ENCODE measurements at places on chromosomes 3 and 15. TPM values are rescaled to one million over a fixed set of nuclear protein-coding genes. Genes with fewer than 3 reads are reported as not detected.

TRIM59 gene
- total RNA-seq = 14.5 TPM

BNC1 gene
- not detected for total RNA-seq

SCAMP5 gene
- total RNA-seq = 0.26 TPM

- H3K4me1 ChIP-seq = peaks cover 19% of the 10 kb centered on the region
- peak; percentile 55 for DNase-seq
- H3K4me3 ChIP-seq = no peak overlapping the region
- no peaks in the 10 kb centered on the region for H3K36me3 ChIP-seq
- H3K27me3 ChIP-seq = no peaks in the 10 kb centered on the region
These were observed 88.3 kb downstream of the TMEM266 start for GRCh38 chr15:76147906-76148570.

DNA sequence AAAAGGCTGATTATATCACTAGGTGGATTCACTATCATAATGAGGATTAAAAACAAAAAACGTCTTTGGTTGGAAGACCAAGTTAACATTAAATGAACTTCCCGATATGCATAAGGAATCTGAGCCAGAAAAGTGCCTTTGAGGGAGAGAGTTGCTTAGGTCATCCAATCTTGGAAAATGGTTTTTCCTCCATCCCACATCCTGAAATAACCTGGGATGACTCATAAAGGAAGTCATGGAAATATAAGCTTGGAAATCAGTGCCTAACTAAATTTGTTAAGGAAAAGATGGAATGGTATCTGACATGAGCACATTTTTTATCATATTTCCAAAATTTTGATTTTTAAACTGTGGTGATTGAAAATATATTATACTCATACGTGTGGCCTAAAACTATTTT lies 66.0 kb downstream of the KBTBD8 start:
- no peaks in the 10 kb centered on the region for H3K4me1 ChIP-seq
- no peak for DNase-seq
- H3K27me3 ChIP-seq = no peaks in the 10 kb centered on the region
- no peak overlapping the region for H3K27ac ChIP-seq
- H3K36me3 ChIP-seq = no peaks in the 10 kb centered on the region

- H3K36me3 ChIP-seq = no peaks in the 10 kb centered on the region
- no peak for DNase-seq
- H3K4me3 ChIP-seq = no peak overlapping the region
- H3K27me3 ChIP-seq = no peaks in the 10 kb centered on the region
- H3K4me1 ChIP-seq = no peaks in the 10 kb centered on the region
These were observed 68.3 kb upstream of the SLC12A8 start for GRCh38 chr3:125280668-125281361.

DNA sequence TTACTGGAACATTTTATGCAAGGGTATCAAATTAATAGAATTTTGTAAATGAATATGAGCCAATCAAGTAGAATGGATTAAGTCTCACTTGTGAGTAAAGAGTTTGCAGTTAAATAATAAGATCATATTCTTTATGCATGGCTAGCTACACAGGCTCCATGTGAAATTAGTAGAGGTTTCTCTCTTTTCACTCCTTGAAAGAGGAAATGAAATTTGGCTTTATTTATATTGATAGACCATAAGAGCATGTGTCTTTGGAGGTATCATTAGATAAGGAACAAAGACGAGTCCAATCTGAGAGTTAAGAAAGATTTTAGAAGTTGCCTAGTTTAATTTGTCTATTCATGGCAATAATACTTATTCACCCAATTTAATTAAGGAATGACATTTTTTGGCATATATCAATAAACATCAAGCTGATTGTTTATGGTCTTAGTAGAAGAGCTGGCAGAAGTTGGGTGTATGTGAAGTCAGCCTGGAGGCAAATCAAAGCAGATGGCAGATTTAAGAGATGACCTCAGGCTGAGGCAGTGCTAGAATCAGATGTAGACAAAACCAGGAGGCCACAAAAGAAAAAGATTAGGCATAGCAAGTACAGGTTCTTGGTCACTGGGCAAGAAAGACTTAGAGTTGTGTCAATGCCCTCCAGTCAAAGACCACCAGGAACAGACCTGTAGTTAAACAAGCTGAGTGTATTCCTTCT lies 406.5 kb upstream of the ARHGEF26 start:
- H3K4me1 ChIP-seq = no peaks in the 10 kb centered on the region
- no peak overlapping the region for H3K4me3 ChIP-seq
- H3K36me3 ChIP-seq = no peaks in the 10 kb centered on the region
- H3K27ac ChIP-seq = no peak overlapping the region

GRCh38 chr15:31439328-31439727 lies 112.7 kb downstream of the KLF13 start:
- no peaks in the 10 kb centered on the region for H3K27me3 ChIP-seq
- no peak overlapping the region for H3K4me3 ChIP-seq
- H3K27ac ChIP-seq = peak overlapping the region; percentile 92
- peaks cover 33% of the 10 kb centered on the region for H3K4me1 ChIP-seq
- DNase-seq = no peak
- H3K36me3 ChIP-seq = no peaks in the 10 kb centered on the region

DNA sequence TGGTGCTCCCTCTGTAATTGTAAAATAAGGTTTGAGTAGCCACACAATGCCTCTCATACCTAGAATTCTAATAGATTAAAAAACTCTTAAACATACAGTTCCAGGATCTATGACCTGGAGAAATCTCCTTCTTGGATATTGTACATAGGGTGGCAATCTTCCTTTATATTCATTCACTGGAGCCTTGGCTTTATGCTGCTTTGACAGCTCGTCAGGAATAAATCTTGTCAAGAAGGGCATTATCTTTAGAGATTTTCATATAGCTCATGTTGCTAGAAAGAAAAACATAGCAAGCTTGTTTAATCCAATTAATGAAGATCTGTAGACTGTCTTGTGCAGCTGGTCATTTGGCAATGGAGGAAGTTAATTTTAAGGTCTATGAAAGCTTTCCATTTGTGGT lies 131.1 kb downstream of the PYDC2 start:
- H3K27me3 ChIP-seq = no peaks in the 10 kb centered on the region
- H3K4me1 ChIP-seq = no peaks in the 10 kb centered on the region
- no peak for DNase-seq
- no peak overlapping the region for H3K4me3 ChIP-seq
- no peak overlapping the region for H3K27ac ChIP-seq

DNA sequence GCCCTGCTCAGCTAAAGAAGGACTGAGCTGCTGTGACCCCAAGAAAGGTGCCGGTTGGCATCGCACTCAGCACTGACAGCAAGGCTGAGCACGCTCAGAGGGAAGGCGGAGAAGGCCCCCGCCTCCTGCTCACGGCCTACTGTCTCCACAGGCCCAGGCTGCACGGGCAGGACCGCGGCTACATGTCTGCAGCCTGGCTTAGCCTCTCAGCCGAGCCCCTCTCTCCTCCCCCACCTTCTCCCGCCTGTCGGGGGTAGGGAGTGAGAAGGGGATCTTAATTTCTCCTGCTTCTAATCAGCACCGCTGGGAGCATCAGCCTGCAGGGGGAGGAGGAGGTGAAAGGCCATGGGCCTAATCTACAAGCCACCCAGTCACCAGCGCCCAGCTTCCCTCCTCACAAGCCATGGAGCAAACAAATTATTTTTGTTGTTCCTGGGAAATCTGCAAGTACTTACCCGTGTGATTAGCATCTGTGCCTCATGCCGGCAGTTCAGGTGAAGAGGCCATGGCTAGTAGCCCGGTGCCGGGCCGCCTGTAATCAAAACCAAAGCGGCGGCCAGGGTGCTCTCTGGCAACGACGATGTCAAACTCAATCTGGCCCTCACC lies 68.1 kb downstream of the EPHB3 start:
- H3K4me1 ChIP-seq = no peaks in the 10 kb centered on the region
- no peaks in the 10 kb centered on the region for H3K36me3 ChIP-seq
- H3K4me3 ChIP-seq = no peak overlapping the region
- no peak overlapping the region for H3K27ac ChIP-seq
- no peak for DNase-seq

DNA sequence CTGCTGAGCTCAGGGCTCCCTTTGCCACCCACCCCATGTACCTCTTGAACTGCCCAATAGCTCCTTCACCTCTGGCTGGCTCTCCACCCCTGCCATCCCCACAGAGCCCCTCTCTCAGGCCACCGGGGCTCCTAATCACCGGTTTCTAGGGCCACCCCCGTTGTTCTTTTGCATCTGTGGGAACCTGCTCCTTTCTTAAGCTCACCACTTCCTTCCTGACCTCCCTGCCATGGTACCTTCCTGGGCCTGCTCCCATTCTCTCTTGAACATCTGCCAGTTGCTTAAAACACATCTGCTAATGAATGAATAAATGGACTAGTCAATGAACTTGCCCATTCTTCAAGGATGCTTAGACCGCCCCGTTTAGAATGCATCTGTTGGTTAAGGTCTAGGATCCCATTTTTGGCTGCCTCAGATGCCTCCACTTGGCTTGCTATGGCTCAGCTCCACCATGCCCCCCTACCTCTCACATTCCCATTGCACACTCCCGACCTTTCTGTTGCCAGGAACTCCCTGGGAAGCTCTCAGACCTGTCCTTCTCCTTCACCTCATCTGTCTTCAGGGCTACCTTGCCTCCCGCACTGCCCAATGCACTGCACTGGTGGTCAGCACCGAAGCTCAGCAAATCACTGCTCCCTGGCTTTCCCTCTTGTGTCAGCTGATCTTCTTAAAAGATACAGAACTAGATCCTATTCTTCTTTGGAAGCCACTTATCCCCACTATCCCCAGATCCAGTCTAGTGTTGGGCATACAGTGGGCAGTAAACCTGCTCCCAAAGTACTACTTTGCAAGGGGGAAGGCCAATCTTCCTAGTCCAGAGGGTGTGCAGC lies 9.1 kb downstream of the AMOTL2 start:
- no peak overlapping the region for H3K27ac ChIP-seq
- peaks cover 26% of the 10 kb centered on the region for H3K4me1 ChIP-seq
- H3K27me3 ChIP-seq = no peaks in the 10 kb centered on the region
- H3K36me3 ChIP-seq = no peaks in the 10 kb centered on the region
- no peak overlapping the region for H3K4me3 ChIP-seq

- H3K27me3 ChIP-seq = no peaks in the 10 kb centered on the region
- H3K4me3 ChIP-seq = no peak overlapping the region
- H3K4me1 ChIP-seq = peaks cover 4% of the 10 kb centered on the region
- no peak overlapping the region for H3K27ac ChIP-seq
These were observed 699.5 kb upstream of the CFAP20DC start for GRCh38 chr3:59749291-59749690.

GRCh38 chr15:94059013-94059587 lies 172.3 kb upstream of the MCTP2 start:
- no peaks in the 10 kb centered on the region for H3K36me3 ChIP-seq
- no peak for DNase-seq
- H3K27ac ChIP-seq = no peak overlapping the region
- H3K4me3 ChIP-seq = no peak overlapping the region
- peaks cover 4% of the 10 kb centered on the region for H3K27me3 ChIP-seq
- H3K4me1 ChIP-seq = no peaks in the 10 kb centered on the region

DNA sequence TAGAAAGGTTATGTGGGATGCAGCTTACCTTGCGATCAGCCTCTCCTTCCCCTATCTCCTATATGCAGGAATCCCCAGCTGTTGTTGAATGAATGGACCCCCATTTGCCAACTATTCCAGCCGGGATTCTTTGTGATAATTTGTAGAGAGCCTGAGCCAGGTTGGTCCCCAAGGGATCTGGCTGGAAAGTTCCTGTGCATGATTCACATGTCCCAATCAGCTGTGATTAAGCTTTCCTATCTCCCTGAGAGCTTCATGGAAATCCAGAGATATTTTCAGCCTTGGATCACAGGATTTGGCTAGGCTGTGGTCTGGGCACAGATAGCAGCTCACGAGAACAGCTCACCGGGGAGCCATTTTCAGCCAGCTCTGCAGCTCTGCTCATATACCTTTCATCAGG lies 76.7 kb downstream of the ARNT2 start:
- DNase-seq = no peak
- H3K4me1 ChIP-seq = no peaks in the 10 kb centered on the region
- H3K27me3 ChIP-seq = no peaks in the 10 kb centered on the region

DNA sequence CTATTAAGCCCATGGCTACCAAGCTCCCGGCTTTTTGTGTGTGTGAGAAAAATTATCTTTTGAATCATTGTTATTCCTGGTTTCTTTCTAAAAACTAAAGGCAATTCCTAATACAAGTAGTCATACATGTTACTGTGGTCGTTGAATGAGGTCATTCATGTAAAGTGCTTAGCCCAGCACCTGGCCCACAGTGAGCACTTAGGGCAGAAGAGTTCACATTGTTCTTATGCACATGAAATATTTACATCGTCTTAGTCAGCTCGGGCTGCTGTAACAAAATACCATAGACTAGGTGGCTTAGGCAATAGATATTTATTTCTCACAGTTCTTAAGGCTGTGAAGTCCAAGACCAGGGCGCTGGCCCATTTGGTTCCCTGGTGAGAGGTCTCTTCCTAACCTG lies 216.1 kb downstream of the SHQ1 start:
- H3K27me3 ChIP-seq = peaks cover 4% of the 10 kb centered on the region
- DNase-seq = no peak
- no peak overlapping the region for H3K4me3 ChIP-seq
- H3K27ac ChIP-seq = no peak overlapping the region

DNA sequence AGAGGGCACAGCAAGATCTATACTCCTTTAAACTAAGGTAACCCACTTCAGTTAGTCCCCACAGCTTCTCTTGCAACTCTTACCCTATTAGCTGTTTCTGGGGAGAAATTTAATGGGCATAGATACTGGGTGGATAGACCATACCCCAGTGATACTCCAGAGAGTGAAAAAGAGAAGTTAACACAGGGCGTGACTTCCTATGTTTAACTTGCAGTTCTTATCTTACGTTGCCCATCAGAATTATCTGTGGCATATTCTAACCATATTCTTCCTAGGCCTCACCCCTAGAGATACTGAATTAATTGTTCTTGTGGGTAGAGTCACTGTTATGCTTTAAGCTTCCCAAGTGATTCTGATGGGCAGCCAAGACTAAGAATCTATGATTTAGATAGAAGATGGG lies 485.4 kb upstream of the TPRG1 start:
- H3K4me3 ChIP-seq = no peak overlapping the region
- no peaks in the 10 kb centered on the region for H3K36me3 ChIP-seq
- H3K27me3 ChIP-seq = no peaks in the 10 kb centered on the region
- DNase-seq = no peak

DNA sequence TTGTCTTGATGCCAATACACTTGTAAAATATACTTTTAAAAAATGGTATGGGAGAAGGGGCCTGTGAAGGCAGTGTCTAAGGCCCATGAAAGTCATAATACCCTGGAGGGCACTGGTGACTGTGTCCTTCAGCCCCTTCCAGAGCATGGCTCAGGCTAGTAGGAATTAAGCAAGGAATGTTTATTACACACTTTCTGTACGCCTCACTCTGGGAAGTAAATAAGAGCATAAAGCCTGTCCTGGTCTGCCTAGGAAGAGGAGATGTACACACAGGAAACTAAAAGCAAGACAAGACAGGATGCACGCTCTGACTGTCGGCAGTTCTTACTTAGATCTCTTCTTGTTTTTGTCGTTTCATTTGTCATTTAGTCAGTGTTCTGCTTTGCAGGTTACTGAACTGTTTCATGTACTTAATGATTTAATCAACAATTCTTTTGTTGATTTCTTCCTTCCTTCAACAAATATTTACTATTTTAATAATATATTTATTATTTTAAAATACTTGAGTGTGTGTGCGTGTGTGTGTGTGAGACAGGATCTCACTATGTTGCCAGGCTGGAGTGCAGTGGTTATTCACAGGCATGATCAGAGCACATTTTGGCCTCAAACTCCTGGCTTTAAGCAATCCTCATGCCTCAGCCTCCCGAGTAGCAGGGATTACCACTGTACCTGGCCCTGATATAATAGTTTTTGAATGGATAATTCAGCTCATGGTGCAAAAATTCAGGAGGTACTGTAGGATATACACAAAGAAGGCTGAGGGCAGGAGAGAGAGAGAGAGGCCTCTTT lies 9.0 kb upstream of the SMAD6 start:
- no peaks in the 10 kb centered on the region for H3K36me3 ChIP-seq
- no peaks in the 10 kb centered on the region for H3K27me3 ChIP-seq
- H3K4me3 ChIP-seq = no peak overlapping the region
- no peak for DNase-seq

All from T-cell (primary cell).